ENCODE measurements at places on chromosomes 5 and 9. TPM values are rescaled to one million over a fixed set of nuclear protein-coding genes. Genes with fewer than 3 reads are reported as not detected.

The SCGB3A2 gene
- polyA plus RNA-seq, result not detected

The HTR1A gene
- not detected for polyA plus RNA-seq

The IL33 gene
- polyA plus RNA-seq, result 3.4 TPM

The NR2F1-AS1 gene
- 4.4 TPM for polyA plus RNA-seq

The SPATA31A7 gene
- not detected for polyA plus RNA-seq

The F2RL2 gene
- 0.04 TPM for polyA plus RNA-seq

The GLT6D1 gene
- 0.07 TPM for polyA plus RNA-seq

The GAPVD1 gene
- 6.2 TPM for polyA plus RNA-seq

The IL5 gene
- polyA plus RNA-seq, result not detected

The NSG2 gene
- 3.5 TPM for polyA plus RNA-seq

The CDH9 gene
- polyA plus RNA-seq, result not detected

The MAST4 gene
- polyA plus RNA-seq, result 7.6 TPM

Data from pancreas (tissue), 10 donors.